Fibroblast of upper back skin (primary cell): ENCODE measurements at places on chromosomes 4 and X.

- DNase-seq: no peak
These were observed 218.4 kb downstream of the ARHGAP10 start for GRCh38 chr4:147950261-147950660.

- peak; percentile 47 for DNase-seq
These were observed 39.0 kb downstream of the ENPEP start for GRCh38 chr4:110514889-110515479.

GRCh38 chr4:13092702-13093101 lies 391.4 kb downstream of the RAB28 start:
- DNase-seq: peak; percentile 46

DNA sequence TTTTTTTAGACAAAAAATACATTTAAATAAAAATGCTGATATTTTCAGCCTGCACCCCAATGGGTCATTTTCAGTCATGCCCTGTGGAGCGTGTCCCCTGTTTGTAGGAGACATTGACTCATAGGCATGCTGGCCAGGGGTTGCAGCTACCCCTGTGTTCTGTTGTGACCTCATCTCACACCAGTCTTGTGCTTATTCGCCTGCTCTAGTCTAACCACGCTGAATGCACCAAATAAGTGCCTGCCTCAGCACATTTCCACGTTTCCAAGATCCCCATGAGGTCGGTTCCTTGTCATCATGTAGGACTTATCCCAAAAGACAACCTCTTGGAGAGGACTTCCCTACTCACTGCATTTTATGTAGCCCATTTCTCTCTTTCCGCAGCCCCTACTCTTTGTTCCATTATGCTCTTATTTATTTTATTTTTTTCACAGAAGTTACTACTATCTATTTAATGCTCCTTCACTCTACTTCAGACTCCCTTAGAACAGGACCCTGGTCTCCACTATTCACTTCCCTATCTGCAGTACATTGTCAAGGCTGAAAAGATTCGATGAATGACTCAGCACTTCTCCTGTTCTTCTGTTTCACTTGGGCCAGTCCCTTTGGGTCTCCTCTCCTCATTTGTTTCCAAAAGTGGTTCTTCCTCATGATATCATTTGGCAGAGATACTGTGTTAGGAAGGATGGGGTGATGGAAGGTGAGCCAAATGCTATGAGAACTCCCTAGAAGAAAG lies 109.7 kb downstream of the MSL3 start:
- no peak for DNase-seq

GRCh38 chrX:104104676-104105075 lies 7.6 kb upstream of the ZCCHC18 start:
- no peak for DNase-seq
